ENCODE measurements at places on chromosomes 5 and 9.

DNA sequence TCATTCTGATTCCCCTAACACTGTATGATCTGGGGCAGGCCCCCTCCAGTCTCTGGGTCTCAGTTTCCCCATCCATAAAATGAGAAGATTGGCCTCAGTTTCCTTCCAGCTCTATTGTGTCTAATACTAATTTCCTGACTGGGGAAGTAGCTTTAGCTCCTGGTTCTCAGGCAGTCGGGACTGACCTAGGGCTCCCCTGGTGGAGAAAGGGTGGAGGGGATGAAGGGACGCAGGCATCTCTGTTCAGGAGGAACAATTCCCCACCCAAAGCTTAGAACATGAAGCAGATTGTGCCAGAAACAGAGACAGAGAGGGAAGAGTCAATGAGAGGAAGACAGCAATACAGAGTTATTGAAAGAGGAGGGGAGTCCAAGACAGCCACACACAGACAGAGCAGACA is 14.2 kb upstream of the PTGS1 start:
- no peak for DNase-seq

DNA sequence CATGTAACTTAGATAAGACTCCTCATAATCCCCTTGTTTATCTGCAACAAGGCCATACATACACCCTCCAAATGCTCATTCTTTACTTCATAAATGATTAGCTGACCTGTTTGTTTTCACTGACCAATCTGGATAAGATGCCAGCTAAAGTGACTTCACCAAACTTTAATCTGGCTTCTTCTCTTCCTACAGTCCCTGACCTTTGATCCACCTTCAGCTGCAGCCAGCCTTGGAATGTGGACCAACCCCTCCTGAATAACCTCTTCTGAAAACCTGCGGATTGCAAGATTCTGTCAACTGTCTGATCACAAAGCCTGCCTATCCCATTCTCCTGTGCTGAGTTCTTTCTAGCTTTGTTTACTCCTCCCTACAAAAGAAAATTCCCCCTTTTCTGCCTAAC is 476.8 kb downstream of the LRRC70 start:
- no peak for DNase-seq

DNA sequence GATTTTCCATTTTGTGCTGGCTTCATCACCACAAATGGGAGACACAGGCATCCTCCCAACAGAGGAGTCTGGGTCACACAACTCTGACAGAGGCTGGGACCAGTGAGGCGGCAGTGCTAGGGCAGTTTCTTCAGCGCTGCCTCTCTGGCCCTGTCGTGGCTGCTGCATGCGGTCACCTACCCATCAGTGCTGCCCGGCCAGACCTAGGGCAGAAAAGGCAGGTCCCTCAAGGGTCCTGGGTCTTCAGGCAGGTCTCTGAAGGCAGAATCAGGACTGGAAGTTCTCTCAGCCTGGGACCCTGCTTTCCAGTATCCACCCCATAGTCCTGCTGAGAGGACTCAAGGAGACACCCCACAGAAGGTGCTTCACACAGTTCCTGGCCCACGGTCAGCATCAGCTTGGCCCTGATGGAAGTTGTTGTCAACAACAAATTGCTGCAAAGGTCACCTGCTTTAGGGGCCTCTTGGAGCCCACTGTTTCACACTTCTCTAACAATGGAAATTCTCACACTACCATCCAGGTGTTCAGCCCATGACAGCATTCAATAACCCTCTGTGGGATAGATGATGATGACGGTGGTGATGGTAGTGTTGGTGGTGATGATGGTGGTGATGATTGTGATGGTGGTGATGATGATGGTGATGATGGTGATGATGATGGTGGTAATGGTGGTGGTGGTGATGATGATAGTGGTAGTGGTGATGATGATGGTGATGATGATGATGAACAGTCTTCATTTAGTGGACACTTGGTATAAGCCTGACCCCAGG is 146.4 kb upstream of the PPP1R26 start:
- DNase-seq = no peak

DNA sequence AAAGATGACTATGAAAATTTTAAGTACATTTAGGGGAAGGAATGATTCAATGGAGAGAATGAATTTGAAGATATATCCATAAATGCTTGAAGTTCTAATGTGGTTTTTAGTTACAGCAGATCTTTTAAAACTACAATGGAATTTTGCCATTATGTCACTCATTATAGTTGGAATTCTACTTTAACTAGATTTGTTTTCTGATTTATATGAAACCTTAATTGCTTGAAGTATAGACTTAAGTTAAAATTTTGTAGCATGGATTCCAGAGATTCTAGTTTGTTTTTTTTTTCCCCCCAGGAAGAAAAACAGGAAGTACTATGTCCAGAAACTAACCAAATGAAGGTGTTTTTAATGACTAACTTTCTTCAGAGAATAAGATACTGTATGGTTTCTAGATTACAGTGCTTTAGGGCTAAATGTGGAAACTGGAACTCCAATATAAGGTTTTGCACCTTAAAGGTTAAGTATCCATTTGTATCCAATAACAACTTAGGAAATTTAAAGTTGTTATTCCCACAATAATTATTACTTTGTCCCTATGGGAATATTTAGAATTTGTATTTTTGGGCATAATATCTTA is 70.3 kb downstream of the ZSWIM6 start:
- no peak for DNase-seq

DNA sequence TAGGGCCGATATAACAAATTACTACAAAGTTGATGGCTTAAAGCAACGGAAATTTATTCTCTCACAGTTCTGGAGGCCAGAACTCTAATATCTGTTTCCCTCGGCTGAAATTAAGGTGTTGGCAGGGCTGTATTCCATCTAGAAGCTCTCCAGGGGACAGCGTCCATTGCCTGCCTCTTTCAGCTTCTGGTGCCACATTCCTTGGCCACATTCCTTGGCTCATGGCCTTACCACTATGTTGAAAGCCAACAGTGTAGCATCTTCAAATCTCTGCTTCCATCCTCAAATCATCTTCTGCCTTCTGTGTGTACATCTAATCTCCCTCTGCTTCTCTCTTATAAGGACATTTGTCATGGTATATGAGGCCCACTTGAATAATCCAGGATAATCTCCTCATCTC is 17.2 kb downstream of the FGF10 start:
- no peak for DNase-seq

DNA sequence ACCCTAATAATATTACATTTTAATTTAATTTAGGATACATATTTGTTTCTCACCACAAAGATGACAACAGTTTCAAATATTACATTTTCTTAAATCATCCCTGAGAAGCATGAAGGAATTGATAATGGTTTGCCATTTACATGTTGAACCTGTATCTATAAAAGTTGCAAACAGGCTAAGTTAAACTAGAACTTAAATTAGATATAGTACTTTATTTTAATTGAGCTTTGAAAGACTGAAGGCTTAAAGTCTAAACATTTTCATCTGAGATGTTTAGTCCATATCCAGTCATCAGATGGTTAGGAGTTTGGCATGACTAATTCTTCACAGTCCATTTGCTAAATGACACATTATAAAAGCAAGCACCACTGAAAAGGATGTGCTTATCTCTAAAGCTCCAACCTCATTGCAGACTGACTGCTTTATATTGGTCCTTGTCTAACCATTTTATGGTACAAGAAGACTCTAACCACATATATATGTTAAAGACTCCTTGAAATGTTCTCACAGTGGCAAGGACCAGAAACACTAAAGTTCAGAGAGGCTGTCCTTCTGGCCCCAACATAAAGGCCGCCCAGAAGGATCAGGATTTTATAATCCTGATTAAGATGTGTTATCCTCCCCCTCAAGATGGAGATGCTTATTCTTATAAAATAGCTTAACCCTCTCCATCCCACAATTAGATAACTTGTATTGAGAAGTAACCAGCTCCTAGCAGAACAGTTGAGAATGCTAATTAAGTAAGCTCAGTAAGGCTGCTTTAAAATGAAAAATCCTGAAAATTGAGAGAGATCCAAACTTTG is 25.8 kb downstream of the WNT8A start:
- DNase-seq = no peak

DNA sequence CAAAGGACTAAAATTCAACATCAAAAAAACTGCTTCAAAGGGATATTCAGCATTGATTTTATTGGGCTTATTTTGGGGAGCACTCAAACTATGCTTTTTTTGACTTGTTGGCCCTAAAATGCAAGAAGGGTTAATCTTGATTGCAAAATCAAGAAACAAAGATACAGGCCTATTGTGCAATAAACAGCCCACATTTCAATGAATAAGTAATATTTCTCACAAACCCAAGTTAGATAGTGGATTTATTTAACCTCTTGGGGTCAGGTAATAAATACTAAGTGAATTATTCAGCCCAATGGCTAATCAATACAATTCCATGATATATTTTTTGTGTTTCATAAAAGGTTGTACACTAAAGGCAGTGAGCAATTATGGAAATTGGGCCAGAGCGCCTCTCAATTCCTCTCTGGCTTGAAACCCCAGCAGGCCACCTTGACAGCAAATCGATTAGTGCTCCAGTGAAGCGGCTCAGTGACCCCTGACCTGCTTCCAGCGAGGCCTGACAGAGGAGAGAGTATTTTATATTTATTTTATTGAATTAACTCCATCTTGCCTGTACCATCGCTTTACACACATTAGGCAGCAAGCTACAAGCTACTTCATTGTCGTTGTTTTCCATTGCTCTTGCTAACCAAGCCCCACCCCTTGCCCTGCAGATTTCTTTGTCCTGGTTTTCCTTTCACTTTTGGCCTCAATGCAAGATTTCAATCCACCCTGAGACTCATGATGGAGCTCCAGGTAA is 65.5 kb downstream of the EBF1 start:
- no peak for DNase-seq

- no peak for DNase-seq
Observed at GRCh38 chr5:149922950-149923349, 21.6 kb downstream of the PDE6A start.

- DNase-seq = no peak
Observed at GRCh38 chr9:10055886-10056395, 556.9 kb downstream of the PTPRD start.

- DNase-seq = no peak
Observed at GRCh38 chr5:81899123-81899522, 72.7 kb upstream of the ATG10 start.

DNA sequence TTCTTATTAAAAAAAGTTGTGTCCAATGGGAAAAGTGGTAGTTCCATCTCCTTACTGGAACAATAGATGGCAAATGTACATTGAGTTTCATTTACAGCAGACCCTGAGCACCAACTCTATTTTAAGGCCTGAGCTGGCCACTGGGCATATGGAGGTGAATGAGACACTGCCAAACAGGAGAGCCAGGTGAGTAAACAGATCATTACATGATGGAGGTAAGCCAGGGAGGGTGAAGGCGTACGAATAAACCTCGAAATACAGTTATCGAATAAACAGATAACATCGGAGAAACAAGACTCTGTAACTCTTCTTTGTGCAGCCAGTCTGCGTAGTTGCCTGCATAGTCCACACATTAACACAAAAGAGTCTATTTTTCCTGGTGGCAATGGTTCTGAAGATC is 446.4 kb upstream of the KLF4 start:
- no peak for DNase-seq

DNA sequence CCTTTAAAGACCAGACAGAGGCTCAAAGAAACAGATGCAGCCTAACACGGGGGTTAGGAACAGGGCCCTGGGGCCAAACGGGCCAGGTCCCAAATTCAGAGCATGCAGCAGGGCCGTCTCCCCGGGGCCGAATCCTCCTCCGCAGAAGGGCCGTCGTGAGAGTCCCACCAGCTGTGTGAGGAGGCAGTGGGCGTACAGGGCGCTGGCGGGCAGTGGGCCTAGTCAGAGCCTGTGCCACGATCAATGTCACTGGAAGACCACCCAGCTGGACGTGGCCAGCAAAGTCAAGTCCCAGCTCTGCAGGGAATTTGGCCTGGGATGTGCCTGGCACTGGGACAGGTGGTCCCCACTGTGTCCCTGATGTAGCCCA is 15.8 kb upstream of the FCN2 start:
- no peak for DNase-seq

DNA sequence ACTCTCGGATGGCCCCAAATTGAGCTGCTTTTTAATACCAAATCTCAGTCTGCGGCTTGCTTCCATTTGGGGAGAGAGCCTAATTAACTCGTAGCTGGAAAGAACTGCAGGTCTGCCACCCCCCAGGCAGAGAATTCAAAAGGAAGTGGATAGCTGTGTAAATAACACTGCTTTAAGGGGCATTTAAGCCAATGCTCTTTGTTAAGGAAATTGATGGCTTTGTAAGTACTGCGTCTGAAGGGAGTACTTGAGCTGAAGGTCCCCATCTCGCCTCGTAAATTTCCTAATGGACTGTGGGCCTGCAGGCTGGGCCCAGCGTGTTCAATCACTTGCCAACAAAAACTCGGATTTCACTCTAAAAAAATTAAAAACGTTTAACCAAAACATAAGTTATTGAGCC is 132.7 kb downstream of the PAPPA start:
- no peak for DNase-seq

GRCh38 chr5:161078793-161079192 is 226.8 kb upstream of the ATP10B start:
- no peak for DNase-seq

DNA sequence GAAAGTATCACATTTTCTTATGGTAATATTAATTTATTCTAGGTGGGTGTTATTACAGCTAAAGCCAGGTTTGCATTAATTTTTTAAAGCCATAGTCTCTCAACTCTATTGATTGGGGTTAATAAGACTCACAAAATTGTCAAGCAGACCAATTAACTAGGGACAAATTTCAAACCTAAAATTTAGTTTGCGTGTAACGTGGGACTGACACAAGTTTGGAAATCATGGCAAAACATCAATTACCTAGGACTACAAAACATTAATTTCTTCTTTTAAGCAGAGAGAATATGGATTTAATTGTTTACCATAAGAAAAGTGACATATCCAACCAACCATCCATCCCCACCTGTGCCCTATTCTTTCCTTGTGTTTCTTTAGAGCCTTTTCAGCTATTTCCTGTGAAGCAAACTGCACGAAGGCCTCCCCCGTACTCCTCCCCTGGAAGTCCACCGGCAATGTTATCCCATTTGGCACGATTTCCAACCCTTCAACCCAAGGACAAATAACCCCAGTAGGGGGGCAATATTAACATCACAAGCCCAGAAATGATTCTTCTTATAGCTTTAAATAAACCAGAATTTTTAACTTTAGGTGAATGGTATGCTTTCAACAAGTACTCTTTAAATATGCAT is 4.4 kb downstream of the HNRNPH1 start:
- no peak for DNase-seq

GRCh38 chr9:87853876-87854579 is 28.6 kb upstream of the SPATA31E1 start:
- no peak for DNase-seq

- DNase-seq = no peak
Observed at GRCh38 chr5:128213833-128214232, 130.3 kb downstream of the SLC12A2 start.

DNA sequence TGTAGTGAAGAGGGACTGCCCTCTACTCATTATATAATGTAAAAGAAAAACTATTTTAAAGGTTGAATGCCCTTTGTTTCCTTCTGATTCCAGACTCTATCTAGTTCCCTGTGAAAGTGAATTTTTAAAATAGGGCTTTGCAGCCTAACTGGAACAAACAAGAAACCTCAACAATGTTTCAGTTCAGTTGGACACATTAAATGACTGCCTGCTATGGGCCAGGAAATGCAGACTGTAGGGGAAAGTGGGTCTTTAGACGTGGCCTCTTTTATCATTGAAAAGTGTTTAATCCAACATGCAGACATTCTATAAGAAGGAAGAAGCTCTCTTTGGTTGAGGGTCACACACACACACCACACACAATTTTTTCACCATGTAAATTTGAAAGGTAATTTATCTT is 289.1 kb downstream of the ICE1 start:
- DNase-seq = no peak

All from stimulated activated CD8-positive, alpha-beta memory T cell treated with anti-CD3 and anti-CD28 coated beads, Interleukin-7, amount 100 ng/mL, for 48 hours (primary cell).